ENCODE measurements at places on chromosomes 12 and 14.

GRCh38 chr12:68240079-68240478 lies 13.3 kb downstream of the IL22 start:
- no peak for DNase-seq

GRCh38 chr12:101697930-101698799 lies 725 bp downstream of the CHPT1 start:
- peak; percentile 41 for DNase-seq

DNA sequence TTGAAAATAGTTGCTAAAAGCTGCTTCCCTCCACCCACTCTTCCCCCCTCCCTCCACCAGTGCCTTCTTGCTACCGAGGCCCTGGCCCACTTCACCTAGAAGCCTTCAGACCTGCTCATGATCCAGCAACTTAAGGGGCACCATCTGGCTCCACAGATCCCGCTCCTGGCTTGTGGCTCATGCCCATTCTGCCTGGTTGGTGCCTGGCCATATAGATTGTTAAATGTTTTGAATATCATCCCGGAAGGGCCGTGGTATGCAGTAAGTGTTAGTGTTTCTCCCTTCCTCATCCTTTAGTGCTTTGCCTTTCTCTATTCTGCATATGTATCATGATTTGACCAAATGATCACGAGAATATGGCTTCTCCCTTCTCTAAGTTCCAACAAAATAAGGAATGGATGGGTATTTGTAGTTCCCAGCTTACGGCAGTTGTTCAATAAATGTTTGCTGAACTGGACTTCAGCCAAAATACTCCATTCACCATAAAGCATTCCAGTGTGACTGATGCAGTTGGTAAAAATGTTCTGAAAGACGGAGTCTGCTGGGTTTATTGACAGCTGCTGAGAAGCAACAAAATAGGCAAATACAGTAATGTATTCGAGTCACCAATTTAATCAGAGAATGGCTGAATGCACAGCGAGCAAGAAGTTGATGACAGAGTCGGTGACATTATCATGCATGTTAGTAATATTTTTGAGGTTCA lies 30.7 kb downstream of the GRIP1 start:
- DNase-seq, result no peak

DNA sequence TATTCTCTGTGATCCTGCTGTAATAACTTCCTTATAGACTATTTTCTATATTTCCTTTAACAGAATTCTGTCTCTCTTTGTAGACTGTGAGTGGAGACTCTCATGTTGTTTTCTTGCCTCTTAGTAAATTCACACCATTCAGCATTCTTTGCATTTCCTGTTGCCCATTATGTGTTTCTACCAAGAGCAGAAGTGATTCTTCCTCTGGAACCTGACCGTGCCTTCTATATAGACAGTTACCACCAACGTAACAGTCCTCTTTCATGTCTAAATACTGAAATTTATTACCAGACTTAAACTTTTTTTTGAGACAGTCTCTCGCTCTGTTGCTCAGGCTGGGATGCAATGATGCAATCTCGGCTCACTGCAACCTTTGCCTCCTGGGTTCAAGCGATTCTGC lies 31.1 kb downstream of the METAP2 start:
- DNase-seq, result no peak

- DNase-seq, result no peak
Observed at GRCh38 chr12:58097741-58098140, 156.4 kb downstream of the ATP23 start.

DNA sequence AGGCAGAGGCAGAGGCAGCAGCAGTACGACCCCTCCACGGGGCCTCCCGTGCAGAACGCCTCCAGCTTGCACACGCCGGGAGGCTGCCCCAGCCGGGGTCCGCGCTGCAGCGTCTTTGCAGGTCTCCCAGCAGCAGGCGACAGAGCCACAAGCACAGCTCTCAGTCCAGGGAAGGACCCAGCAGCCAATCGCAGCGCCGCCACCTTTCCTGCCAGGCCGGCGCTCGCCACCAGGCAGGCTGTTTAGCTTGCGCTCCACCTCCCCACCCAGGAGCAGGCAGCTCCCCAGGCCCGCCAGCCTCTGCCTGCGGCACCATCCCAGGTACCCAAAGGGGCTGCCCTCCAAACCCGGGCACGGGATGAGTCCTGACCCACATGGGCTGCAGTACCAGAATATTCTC lies 25.2 kb downstream of the DDX51 start:
- no peak for DNase-seq

DNA sequence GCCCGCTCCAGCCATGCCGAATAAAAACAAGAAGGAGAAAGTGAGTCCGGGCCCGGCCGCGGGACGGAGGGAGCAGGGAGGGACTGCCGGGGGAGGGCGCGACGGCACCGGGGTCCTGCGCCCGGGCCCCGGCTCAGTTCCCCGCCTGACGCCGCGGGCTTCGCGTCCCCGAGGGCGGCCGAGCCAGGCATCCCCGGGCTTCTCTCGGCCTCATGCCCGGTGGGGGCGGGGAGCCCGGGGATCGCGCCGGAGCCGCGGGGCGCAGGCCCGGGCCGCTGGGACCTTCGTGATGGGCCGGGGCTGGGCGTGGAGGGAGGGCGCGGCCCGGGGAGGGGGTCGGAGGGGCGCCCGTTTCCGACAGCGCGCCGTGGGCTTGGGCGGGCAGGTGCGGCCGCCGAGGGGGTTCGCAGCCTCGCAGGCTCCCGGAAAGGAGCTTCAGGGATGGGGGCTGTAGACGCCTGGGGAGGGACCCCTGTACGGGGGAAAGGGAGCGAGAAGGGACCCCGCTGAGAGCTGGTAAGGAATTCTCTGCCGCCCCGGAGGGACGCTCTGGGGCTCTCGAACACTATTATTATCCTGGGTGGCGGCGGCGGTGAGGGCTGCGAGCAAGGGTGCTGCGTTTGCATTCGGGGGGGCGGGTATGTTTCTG lies 496 bp downstream of the PPP2R5C start:
- peak; percentile 27 for DNase-seq

- no peak for DNase-seq
Observed at GRCh38 chr12:84702001-84702400, 210.6 kb downstream of the SLC6A15 start.

- DNase-seq, result no peak
Observed at GRCh38 chr12:103769240-103769945, 71.6 kb downstream of the NT5DC3 start.

DNA sequence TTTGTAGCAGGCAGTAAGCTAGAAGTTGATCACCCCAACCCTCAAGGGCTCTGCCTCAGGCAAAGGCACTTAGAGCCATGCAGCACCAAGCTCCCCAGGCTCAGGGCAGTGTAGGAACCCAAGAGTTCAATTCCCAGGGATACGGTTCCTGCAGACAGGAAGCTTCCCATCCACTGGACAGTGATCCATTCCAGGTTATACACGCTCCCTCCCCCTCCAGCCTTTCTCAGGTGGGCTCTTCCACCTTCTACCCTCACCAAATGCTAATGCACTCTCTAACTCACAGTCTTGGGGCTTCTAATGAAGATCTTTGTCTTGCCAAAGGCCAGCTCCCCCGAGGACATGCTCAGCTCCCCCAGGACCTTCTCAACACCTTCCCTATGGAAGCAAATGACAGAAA lies 12.7 kb downstream of the MYO1A start:
- no peak for DNase-seq

GRCh38 chr12:24109381-24110039 lies 160.0 kb upstream of the SOX5 start:
- DNase-seq, result no peak

DNA sequence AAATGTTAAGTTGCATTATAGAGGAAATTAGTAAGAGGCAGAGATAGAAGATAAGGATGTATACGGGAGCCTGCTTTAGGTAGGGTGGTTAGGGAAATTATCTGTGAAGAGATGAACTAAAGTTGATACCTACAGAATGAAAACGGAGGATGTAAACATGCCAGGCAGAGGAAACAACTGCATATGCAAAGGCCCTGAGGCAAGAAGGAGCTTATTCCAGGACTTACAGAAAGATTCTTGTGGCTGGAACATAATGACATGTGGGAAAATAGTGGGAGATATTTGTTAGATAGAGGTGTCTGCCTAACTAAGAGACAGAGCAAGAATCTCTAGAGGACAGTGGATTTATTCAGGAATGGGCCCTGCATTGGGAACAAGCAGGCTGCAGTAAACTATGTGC lies 16.2 kb upstream of the SERPINA1 start:
- no peak for DNase-seq

DNA sequence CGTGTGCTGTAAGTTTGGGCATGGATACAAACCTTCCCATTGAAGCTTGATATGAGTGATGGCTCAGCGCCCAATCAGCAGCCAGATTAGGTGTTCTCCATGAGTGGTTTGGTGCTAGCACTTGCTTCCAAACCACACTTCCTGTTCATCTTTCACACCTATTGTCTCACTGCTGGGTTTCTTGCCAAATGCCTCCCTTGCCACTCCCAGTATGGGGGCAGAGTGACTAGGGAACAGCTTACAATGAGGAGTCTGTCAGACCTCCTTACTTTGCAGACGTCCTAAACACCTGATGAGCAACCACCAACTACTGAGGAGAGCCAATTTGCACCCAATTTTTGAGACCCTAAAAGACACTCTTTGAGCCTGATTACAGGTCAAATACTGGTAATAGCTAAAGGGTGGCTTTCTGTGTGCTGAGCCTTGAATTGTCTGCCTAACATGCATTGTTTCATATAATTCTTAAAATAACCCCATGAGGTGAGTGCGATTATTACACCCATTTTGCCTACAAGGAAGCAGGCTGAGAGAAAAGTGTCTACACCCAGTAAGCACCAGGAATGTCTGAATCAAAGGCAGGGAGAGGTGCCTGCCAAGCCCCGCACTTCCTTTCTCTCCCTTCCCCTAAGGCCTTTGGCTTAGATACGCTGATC lies 48.4 kb upstream of the FOS start:
- DNase-seq, result no peak

GRCh38 chr14:73861073-73861472 lies 9.4 kb downstream of the PTGR2 start:
- no peak for DNase-seq

DNA sequence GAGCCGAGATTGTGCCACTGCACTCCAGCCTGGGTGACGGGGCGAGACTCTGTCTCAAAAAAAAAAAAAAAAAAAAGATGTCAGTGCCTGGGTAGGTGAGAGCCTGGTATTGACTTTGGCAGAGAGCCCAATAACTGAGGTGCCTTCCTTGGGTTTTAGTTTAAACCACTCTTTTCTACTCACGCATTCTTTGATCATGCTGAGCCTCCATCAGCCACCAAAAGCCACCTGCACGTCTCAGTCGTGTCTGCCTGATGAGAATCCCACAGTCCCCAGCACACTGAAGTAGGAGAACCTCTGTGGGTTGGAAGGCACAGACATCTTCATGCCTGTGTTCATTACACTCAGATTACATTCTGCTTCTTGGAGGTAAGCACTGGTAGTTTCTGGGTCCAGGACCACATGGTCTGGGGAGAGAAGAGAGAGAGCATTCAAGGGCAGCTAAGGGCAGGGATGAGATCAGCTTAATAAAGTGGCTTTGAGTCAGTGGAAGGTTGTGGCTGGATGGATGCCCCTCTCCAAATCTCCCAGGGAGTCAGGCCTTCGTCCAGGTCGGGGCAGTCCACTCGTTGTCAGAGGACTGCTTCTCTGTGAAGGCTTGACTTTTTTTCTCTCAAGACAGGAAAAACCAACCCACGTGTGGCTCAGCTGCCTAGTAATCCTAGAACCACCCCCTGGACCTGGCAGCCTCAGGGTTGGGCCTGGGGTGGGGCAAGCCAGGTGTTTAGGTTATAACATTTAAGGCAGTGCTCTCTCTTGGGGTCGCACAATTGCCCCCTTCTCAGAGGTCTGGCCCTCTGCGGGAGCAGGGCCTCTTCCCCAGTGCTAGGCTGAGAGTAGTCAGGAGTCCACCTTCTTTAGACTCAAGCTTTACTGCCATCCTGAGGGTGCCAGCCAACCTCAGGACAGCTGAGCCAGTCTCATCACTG lies 32.6 kb upstream of the MAX start:
- no peak for DNase-seq

GRCh38 chr14:67602076-67602475 lies 2.0 kb upstream of the PIGH start:
- no peak for DNase-seq

- DNase-seq, result no peak
Observed at GRCh38 chr12:46459111-46459510, 86.5 kb upstream of the SLC38A2 start.

GRCh38 chr12:90061809-90062208 lies 353.2 kb upstream of the ATP2B1 start:
- DNase-seq, result no peak

GRCh38 chr14:24959791-24960331 lies 90.1 kb downstream of the STXBP6 start:
- no peak for DNase-seq

DNA sequence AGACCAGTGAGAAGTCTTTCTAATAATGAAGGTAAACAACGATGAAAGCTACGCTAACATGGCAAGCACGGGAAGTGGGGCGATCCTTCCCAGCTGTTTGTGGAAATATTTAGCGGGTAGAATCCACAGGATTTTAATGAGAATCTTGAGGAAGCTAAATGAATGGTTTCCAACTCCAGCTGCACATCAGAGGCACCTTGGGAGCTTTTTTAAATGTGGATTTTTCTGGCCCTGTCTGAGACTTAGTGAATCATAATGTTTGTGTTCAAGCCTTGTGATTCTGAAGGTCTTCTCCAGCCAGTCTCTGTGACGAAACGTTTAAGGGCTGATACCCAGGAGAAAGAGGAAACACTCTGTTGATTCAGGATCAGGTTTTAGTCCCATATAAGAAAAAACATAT lies 169.8 kb downstream of the CAPZA3 start:
- no peak for DNase-seq

DNA sequence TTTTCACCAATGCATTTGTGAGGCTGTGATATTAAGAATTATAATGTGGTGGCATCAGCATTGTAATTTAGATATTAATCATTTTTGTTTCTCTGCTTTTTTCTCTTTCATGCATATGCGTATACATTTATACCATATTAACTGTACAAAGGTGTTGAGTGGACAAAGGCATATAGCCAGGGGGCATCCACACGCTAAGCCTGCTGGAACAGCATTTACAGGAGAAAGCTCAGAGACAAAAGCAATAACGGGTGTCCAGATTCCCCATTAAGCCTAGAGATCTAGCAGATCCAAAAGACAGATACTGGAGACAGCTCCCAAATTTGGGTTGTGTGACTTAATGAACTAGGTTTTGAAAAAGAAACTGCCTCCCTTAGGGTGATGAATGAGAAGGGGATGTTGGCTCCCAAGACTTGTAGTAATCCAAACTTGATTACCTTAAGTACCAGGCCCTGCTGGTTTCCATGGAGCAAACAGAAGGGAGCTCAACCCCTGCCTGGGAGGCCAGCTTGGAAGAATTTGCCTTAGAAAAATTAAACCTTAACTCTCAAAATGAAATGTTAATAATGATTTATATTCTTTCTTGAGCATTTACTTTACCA lies 181.9 kb downstream of the SLC6A15 start:
- no peak for DNase-seq

DNA sequence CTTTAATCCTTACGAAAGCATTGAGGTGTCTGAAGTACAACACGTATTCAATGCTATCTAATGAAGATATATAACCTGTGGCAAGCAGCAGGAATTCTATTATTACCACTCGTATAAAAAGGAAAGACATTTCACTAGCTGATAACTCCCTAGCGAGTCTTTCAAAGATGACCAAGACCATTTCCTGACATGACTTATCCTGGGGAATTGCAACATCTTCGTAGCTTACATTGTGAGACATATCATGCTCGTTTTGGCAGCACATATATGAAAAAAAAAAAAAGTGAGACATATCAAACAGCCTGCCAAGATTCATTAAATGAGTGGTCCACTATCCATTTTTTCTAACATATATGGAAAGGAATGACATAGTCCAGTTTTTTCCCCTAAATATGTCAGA lies 337.0 kb downstream of the FSCB start:
- DNase-seq, result no peak

Measured in G401 (cell line).